ENCODE measurements at places on chromosomes 5 and 9.
A peak's percentile ranks its signal among the peaks of the same experiment; 100 is the strongest.

GRCh38 chr9:87714819-87715218, 11.1 kb upstream of the CTSL start:
- DNase-seq = no peak

GRCh38 chr5:135108992-135109391, 75.0 kb upstream of the PITX1 start:
- DNase-seq = no peak

DNA sequence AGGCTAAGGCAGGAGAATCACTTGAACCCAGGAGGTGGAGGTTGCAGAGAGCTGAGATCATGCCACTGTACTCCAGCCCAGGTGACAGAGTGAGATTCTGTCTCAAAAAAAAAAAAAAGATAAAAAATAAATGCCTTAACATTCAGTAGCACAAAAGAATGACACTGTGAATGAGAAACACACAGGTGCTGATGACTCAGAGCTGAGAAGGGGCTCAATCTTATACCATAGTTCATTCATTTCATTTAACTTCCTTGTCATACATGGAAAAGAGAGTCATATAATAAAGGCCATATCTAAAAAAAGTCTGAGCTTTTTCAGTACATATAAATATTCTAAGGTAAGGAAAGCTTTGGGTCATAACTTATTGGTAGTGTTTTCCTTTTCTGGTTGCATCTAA, 40.6 kb downstream of the WWC1 start:
- no peak for DNase-seq

- DNase-seq = peak; percentile 91
These were observed 10.5 kb upstream of the NDST1 start for GRCh38 chr5:150497274-150497988.

- DNase-seq = no peak
These were observed 126.9 kb downstream of the KCNIP1 start for GRCh38 chr5:170630711-170631141.

DNA sequence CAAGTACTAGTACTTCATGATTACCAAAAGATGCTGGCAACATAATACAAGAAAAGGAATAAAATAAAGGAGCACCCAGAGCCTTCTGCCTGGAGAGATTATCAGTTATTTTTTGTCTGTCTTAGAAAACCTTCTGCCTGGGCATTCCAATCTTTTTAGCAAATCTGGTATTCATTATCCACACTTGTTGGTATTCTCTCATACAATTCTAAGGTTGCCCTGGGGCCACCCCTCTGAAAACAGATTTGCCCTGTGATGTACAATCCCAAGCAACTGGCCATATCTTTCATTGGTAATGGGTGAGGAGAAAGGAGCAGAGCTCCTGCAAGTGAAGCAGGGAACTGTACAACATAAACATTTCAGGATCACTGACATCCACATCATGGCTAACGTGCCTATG, 47.8 kb downstream of the WDR41 start:
- DNase-seq = no peak

DNA sequence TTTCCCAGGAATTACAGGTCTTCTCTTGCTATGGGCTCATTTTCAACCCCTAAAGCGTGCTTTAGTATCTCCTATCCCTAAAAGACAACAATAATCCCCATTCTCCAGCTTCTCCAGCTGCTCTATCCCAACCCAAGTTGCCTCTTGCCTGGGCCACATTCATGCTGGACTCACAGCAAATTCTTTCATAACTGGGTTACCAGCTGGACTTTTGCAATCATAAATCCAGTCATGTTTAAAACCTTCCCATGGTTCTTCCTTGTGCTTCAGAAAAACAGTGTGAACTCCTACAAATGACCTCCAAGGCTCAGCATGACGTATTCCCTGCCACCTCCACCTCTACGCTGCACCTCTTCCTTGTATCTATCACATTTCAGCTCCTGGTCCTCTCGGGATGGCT, 346.9 kb downstream of the GADD45G start:
- DNase-seq = no peak

- no peak for DNase-seq
These were observed 477.9 kb downstream of the ACTL7B start for GRCh38 chr9:108377881-108378280.

DNA sequence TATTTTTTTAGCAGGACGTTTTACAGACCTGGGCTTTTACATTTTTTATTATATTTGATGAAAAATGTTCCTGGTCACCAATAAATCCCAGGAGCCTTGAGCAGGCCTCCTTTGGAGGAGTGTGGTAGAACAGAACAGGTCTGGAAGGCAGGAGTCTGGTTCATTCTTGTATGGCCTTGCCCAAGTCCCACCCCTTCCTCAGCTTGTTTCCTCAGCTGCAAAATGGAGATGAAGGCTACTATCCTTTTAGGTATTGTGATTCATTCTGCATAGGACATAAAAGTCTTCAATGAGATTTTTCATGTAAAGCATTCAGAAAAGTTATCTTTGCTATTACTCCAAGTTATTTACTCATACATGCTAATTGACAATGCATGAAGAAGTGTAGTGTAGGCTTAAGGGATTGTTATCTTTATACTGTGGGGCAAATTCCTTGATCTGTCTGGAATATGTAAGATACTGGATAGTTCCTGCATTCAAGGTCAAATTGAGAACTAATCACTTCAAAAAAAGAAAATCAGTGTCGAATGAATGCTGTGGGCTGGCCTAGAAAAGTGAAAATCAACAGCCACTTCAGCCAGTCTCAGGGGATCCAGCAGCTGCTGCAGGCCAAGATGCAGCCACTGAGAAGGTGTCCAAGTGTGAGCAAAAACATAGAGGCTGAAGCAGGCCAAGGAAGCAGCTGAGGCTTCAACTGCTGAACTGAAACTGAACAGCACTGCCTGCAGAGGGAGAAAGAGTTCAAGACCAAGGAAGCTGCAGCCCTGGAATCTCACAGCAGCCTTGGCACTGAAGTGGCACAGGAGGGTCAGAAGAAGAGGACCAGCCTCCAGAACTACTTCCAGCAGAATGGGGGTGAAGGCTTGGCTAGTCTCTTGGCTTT, 15.5 kb upstream of the SLC36A3 start:
- no peak for DNase-seq

DNA sequence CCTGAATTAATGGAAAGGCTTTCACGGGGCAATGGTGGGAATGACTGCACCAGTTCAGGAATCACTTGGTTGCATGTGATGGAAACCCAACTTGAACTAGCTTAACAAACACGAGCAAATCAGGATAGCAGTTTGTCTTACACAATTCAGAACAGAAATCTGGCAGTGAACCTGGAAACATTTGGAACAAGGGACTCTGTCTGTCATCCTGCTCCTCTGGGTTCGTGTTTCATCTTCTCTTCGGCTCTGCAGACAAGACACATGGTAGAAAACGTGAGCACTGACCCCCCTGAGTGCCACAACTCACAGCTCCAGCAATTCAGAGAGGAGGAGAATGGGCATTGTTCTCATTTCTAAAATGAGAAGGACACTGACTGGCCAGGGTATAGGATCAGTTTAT, 218.1 kb upstream of the NREP start:
- no peak for DNase-seq

DNA sequence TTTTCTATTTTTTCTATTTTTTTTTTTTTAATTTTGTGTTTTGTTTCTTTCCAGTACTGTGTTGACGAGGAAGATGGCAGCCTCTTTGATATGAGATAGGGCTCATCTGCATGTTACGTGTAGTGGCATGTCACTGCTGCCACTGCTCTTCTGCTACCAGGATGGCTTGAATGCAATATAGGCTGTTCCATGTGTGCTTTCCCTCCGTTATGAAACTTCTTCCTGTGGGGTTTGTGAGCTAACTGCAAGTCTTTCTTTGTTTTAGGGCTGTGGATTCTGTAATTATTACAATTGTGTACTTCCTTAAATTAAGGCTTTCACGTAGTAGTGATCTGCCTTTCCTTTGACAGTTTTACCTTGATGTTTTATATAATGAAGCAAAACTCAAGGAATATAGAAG, 184.6 kb downstream of the KDM4C start:
- DNase-seq = no peak

DNA sequence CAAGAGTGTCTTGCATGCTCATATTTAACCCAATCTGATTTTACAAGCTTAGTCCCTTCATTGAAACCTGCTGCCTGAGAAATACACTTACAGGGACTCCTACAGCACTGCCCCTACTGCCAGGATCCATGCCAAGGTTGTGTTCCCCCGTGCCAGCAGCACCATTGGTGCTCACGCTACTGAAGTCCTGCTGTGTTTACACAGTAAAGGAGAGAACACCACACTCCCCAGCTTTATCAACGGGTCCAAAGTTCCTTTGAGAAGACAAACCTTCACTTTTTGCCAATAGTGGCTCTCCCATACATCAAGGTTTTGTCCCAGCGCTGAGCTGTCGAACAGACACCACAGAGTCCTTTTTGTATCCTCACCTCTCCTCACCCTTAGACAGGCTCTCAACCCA, 155.1 kb upstream of the WWC1 start:
- no peak for DNase-seq

GRCh38 chr5:106423109-106423897, 1247.4 kb downstream of the EFNA5 start:
- no peak for DNase-seq

- no peak for DNase-seq
These were observed 20.3 kb downstream of the OSTF1 start for GRCh38 chr9:75108571-75108970.

GRCh38 chr5:75524071-75524470, 12.4 kb downstream of the POLK start:
- DNase-seq = no peak

GRCh38 chr5:6715758-6716628, 2.8 kb downstream of the TENT4A start:
- DNase-seq = no peak

DNA sequence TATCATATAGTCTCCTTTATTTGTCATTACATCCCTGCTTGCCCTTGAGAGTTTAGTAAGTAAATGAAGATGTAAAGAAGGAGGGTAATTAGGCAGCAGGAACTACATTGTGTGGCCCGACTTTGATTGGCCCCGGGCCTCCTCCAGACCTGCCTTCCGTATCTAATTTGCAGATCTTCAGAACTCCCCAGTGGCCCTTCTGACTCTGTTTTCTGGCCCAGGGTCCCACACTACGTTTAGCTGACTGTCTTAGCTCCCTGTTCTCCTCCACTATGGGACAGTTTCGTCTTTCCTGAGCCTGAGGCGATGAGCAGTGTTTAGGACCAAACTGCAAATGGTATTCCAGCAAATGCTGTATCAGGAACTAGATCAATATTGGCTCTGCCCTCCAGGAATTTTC, 21.6 kb upstream of the CTSL start:
- no peak for DNase-seq

DNA sequence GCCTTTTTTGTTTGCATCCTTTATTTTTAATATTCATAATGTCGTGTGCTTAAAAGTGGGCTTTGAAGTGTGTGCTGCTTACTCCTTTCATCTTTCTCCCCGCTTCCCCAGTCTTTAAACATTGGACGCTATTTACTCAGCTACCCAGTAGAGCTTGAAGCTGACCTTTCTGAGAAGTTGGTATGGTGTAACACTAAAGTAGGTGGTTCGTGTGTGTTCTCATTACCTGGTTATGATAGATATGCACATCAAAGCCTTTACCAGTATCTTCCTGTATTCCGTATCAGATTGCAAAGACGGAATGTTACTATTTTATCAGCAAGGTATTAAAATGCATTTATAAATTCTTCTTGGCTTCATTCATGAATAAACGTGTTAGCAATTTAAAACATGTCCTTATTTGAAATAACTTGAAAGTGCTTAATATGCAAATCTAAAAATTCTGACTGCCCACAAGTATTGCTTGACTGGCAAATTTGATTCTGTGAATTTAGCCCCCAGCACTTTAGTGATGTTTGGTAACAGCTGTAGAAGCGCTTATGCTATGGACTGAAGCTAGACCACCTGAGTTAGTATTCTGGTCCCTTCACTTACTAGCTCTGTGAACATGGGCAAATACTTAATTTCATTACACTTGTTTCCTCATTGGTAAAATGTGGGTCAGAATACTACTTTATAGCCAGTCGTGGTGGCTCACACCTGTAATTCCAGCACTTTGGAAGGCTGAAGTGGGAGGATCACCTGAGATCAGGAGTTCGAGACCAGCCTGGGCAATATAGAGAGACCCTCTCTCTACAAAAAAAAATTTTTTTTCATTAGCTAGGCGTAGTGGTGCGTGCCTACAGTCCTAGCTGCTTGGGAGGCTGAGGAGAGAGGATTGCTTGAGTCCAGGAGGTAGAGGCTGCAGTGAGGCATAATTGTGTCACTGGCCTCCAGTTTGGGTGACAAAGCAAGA, 1.7 kb downstream of the RRAGA start:
- DNase-seq = no peak

DNA sequence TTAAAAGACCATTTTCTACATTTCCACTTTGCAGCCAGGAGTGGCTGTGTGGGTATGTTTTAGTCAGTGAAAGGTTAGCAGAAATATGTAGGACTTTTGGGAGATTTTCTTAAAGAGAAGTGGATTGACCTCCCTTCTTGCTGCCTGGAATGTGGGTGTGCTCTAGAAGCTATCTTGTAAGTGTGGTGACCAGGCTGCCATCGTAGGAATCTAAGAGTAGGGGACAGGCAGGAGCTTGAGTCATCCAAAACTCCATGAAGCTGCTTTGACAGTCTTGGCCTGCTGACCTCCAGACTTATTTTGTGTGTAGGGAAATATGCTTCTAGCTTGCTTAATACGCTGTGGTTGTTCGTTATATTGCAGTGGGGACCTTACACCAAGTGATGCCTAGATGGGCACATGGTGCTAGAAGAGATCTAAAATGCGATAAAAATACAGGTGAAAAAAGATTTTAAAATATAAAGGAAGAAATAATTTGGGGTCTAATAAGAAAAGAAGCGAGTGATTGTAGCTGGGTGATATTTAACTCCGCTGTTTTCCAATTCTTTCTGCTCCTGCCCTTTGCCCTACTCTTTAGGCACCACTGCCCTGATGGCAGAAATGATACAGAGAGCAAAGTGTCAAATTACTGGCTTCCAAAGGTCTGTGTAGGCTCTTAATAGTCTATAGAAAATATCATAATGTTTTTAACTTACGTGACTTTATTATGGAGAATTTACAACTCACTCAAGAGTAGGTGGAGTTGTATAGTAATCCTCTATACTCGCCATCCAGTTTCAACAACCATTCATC, 298.2 kb upstream of the ZNF608 start:
- DNase-seq = no peak

DNA sequence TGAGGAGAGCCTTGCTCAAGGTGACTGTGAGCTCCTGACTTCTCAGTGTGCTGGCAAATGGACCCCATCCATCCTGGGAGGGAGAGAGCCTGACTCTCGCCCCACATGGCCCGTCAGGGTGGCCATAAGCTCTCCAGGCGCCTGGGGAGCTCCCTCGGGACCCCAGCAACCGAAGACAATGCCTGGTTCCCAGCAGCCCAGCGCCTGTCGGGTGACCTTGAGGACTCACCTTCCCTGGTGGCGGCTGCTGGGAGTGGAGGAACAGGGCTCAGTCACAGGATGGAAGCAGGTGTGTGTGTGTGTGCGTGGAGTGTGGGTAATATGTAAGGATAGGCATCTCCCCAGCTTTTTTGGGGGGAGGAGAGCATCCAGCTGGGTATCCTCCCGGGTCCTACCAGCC, 190.3 kb downstream of the MELK start:
- DNase-seq = no peak

GRCh38 chr9:5582835-5583195, 46.1 kb upstream of the RIC1 start:
- DNase-seq = peak; percentile 49

Data from kidney epithelial cell (primary cell).